ENCODE measurements at places on chromosomes 3 and 15. TPM values are rescaled to one million over a fixed set of nuclear protein-coding genes. Genes with fewer than 3 reads are reported as not detected.

BFSP2 gene
- not detected for total RNA-seq

ABHD10 gene
- total RNA-seq: 46.9 TPM

C3orf20 gene
- total RNA-seq: 0.07 TPM

TMEM158 gene
- 1.9 TPM for total RNA-seq

SLC22A14 gene
- total RNA-seq: not detected

DNA sequence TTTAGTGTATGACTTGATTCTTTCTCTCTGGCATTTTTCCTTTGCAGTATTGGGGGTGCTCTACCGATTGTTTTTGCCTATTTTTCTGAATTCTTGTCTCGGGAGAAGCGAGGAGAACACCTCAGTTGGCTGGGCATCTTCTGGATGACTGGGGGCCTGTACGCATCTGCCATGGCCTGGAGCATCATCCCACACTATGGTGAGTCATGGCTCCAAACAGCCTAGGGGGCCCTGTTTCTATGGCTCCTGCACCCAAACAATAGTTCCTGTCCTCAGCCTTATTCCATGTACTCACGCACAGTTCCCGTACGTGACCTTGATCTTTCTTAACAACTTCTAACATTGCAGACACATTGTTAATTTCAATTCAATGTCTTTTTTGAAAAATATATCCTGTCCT lies 152.3 kb downstream of the SV2B start:
- H3K4me1 ChIP-seq: no peaks in the 10 kb centered on the region
- H3K36me3 ChIP-seq: no peaks in the 10 kb centered on the region
- DNase-seq: no peak
- H3K27ac ChIP-seq: no peak overlapping the region
- H3K4me3 ChIP-seq: no peak overlapping the region

- H3K27me3 ChIP-seq: no peaks in the 10 kb centered on the region
- no peaks in the 10 kb centered on the region for H3K36me3 ChIP-seq
- H3K4me1 ChIP-seq: no peaks in the 10 kb centered on the region
- no peak for DNase-seq
- H3K4me3 ChIP-seq: no peak overlapping the region
- no peak overlapping the region for H3K27ac ChIP-seq
Measured at GRCh38 chr3:180420016-180420415, 181.9 kb upstream of the TTC14 start.

DNA sequence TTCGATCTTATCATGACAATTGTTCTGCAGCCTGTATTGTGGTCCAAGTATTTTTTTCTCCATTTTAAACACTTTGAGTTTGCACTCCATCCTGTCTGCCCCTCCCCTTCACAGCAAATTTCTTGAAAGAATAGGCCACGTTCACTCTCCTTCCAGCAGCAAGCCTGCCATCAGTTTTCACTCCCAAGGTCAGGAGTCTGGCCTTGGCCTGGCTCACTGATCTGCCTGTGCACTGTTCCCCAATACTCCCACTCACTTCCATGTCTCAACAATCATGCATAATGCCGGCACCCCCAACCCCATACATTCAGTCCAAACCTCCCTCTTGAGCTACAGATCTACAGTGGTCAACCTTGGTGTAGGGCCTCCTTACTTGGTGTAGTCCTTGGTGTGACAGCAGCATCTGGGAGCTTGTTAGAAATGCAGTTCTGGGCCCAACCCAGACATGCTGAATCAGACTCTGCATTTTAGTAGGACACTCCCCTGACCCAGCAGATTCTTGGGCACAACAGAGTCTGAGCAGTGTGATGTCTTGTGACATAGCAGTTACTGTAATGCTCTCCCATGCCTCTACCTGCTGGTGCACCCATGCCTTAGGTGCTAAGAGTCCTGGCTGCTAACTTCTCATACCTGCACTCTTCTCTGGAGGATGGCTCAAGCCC lies 58.3 kb upstream of the XCR1 start:
- no peak for DNase-seq
- H3K36me3 ChIP-seq: no peaks in the 10 kb centered on the region
- H3K4me1 ChIP-seq: peaks cover 29% of the 10 kb centered on the region

DNA sequence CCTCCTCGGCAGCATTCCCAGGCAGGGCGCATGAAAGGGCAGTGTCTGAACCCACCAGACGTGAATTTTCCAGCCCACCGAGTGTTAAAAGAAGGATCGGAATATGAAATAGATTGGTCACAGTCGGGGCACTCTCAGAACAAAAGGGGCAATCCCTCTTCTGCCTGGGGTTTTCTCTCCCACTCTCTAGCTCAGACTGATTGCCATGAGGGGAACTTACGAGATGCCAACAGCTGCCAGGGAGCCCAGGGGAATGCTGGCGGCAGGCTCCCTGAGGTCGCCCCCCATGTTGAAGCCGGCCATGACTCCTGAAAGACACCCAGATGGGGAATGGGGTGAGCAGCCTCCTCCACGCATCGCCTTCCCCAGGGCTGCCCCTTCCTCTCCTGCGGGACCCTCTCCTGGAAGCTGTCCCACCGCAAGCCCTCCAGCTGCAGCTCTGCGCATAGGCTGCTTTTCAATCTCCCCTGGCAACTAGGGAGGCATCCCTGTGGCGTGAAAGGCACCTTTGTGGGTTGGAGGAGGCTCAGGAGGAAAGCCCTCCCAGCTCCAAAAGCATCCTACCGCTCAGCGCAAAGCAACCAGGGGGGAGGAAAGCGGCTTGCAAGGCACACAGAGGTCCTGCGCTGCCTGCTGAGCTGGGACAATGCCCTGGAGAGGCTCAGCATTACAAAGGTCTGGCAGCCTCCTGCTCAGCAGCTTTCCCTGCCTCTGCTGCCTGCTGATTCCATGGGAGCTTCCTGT lies 64.8 kb upstream of the HEG1 start:
- H3K36me3 ChIP-seq: peaks cover 5% of the 10 kb centered on the region
- H3K4me1 ChIP-seq: peaks cover 51% of the 10 kb centered on the region
- H3K4me3 ChIP-seq: no peak overlapping the region

GRCh38 chr15:55277116-55277564 lies 12.5 kb downstream of the RAB27A start:
- peak overlapping the region; percentile 93 for H3K27ac ChIP-seq
- H3K36me3 ChIP-seq: peaks cover 64% of the 10 kb centered on the region
- DNase-seq: peak; percentile 66
- H3K27me3 ChIP-seq: no peaks in the 10 kb centered on the region

GRCh38 chr3:141877911-141878310 lies 1.5 kb downstream of the ATP1B3 start:
- H3K4me1 ChIP-seq: peaks cover 41% of the 10 kb centered on the region
- no peaks in the 10 kb centered on the region for H3K27me3 ChIP-seq
- peaks cover 49% of the 10 kb centered on the region for H3K36me3 ChIP-seq
- peak overlapping the region; percentile 92 for H3K4me3 ChIP-seq
- no peak for DNase-seq
- H3K27ac ChIP-seq: peak overlapping the region; percentile 86

DNA sequence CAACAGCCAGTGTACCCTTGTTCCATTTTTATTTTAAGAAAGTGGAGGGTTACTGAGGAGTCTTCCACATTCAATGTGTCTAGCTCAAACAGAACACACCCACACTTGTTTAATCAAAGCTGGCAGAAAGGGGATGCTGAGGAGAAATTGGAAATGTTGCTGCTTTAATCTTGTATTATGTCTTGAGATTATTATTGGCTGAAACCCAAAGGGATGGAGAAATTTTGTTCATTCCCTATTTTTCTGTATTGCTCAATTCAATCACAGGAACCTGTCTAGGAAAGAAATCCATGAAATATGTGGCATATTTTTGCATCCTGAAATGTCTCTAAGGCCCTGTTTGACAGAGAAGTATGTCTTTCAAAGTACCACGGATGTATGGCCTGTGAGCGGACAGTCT lies 238.0 kb downstream of the MYRIP start:
- H3K4me1 ChIP-seq: no peaks in the 10 kb centered on the region
- no peak for DNase-seq
- no peaks in the 10 kb centered on the region for H3K36me3 ChIP-seq
- no peaks in the 10 kb centered on the region for H3K27me3 ChIP-seq
- no peak overlapping the region for H3K27ac ChIP-seq
- H3K4me3 ChIP-seq: no peak overlapping the region

GRCh38 chr15:67194171-67195114 lies 60.0 kb downstream of the AAGAB start:
- no peak overlapping the region for H3K4me3 ChIP-seq
- H3K27me3 ChIP-seq: no peaks in the 10 kb centered on the region
- peaks cover 11% of the 10 kb centered on the region for H3K4me1 ChIP-seq
- H3K27ac ChIP-seq: peak overlapping the region; percentile 34
- H3K36me3 ChIP-seq: peaks cover 73% of the 10 kb centered on the region
- no peak for DNase-seq

DNA sequence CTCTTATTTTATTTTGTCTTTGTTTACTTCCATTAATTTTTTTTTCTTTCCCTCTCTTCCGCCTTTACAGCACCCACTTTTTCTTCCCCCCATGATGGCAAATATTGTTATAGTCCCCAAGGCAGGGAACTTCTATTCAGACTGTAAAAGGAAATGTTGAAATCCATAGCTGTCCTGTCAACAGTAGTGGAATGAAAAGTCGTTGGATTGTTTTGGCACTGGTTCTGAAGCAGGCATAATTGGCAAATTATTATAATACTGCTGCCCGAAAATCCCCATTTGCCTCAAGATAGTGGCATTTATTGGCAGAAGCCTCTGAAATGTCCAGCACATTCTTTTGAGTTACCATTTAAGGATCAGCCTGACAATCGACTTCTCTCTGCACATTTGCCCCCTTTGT lies 150.6 kb downstream of the TPRG1 start:
- H3K4me3 ChIP-seq: no peak overlapping the region
- no peaks in the 10 kb centered on the region for H3K27me3 ChIP-seq
- H3K4me1 ChIP-seq: peaks cover 89% of the 10 kb centered on the region

DNA sequence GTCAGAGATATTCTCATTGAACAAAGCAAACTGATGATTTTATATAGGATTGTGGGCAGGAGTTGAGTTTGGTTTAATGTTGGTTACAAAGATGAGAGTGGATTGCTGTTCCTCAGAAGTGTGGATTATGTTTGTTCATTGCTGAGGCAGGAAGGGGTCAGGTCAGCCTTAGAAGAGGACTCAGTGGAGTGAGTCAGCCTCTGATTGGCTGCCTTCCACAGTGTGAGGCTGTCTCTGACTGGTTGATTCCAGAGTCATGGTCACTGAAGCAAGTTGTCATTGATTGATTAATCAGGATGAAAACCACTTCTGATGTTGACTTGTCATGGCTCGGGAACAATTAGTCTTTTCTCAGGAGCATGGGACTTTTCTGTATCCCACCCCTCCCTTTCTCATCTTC lies 36.2 kb downstream of the KBTBD12 start:
- H3K4me1 ChIP-seq: no peaks in the 10 kb centered on the region
- no peak for DNase-seq
- H3K36me3 ChIP-seq: no peaks in the 10 kb centered on the region
- H3K27ac ChIP-seq: no peak overlapping the region

GRCh38 chr15:75680007-75680789 lies 32.5 kb downstream of the CSPG4 start:
- no peaks in the 10 kb centered on the region for H3K36me3 ChIP-seq
- H3K4me3 ChIP-seq: no peak overlapping the region
- H3K27ac ChIP-seq: no peak overlapping the region
- no peak for DNase-seq
- no peaks in the 10 kb centered on the region for H3K4me1 ChIP-seq

DNA sequence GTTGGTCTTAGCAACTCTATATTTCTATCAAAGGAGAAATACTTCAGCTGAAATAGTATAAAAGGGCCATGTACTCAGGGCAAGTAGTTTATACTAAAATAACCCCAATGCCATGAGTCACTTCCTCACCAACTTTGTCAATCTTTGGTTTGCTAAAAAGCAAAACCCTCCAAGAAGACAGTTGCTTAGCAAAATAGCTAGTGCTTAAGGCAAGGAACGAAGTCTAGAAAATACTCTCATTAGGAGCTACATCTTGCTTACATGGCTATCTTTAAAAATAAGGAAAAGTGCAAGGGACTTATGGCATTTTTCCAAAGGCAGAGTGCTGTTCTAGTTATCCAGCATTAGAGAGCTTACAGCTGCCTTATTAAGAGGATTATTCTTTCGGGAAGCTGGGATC lies 28.4 kb downstream of the P3H2 start:
- no peak for DNase-seq
- no peak overlapping the region for H3K4me3 ChIP-seq
- peaks cover 14% of the 10 kb centered on the region for H3K27me3 ChIP-seq
- H3K36me3 ChIP-seq: no peaks in the 10 kb centered on the region

DNA sequence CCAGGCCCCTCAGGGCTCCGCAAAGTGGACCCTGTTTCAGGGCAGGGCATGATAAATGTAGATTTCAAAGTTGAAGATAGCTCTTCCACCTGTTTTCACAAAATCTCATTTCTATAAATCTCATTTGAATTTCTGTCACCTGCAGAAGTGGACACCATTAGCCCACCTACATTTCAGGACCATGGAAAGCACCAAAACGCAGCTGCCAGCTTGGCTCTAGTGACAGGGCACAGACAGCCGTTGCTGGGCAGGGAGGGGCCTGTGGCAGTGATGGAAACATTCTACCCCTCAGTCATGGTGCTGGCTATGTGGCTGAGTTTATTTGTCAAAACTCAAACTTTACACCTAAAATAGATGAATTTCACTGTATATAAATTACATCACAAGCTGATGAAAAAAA lies 40.4 kb downstream of the PRR23E start:
- no peaks in the 10 kb centered on the region for H3K27me3 ChIP-seq
- no peak for DNase-seq
- H3K4me1 ChIP-seq: no peaks in the 10 kb centered on the region

All from activated T-helper 2 cell treated with anti-CD3 and anti-CD28 coated beads, Interferon-gamma antibody, Interleukin-2, Interleukin-4, amounts not matched to agents 10 μg/mL and 5 μg/mL and 100 μg/mL, durations not matched to agents 14 hours and 24 hours and 36 hours (primary cell).